ENCODE measurements at places on chromosomes 1 and 21. TPM values are rescaled to one million over a fixed set of nuclear protein-coding genes. Genes with fewer than 3 reads are reported as not detected.

Gene OR6N1
- polyA plus RNA-seq, result not detected

DNA sequence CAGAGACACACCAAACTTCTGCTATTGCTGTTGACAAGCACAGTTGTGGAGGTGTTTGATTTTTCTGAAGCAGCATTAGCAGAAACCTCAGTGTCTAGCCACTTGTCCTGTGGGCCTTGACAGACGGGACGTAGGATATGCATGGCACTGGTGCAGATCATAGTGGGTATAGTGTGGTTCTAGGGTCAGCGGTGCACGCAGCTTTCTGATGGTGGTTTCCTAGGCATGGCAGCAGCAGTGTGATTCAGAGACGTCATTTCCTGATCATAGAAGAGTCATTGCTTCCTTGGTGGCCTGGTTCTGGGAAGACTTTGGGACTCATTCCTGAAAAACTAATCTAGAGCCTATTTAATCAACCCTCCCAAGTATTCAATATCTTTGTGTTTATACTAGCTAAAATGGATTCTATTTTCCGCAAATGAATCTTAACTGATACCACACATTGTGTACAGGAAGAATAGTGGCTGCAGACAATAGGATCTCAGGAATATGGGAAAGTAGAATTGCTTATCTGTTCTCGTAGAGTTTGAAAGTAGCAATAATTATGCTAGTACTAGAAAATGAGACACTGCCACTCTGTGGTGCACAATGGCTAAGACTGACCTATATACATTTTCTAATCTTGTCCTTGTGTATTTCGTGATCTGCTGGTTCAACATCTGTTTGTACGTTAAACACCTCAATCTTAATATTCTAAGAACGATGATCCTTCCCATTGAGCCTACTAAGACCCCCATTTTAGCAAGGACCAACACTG, 2.8 kb upstream of the USP1 start:
- H3K36me3 ChIP-seq, result no peaks in the 10 kb centered on the region
- H3K27me3 ChIP-seq, result no peaks in the 10 kb centered on the region
- H3K4me1 ChIP-seq, result peaks cover 17% of the 10 kb centered on the region

- no peak overlapping the region for H3K4me3 ChIP-seq
- no peaks in the 10 kb centered on the region for H3K36me3 ChIP-seq
- DNase-seq, result no peak
- no peaks in the 10 kb centered on the region for H3K4me1 ChIP-seq
- no peak overlapping the region for H3K27ac ChIP-seq
- H3K27me3 ChIP-seq, result no peaks in the 10 kb centered on the region
Observed at GRCh38 chr1:20138346-20138745, 777 bp upstream of the PLA2G2F start.

Gene KIF2C
- polyA plus RNA-seq, result 0.61 TPM

DNA sequence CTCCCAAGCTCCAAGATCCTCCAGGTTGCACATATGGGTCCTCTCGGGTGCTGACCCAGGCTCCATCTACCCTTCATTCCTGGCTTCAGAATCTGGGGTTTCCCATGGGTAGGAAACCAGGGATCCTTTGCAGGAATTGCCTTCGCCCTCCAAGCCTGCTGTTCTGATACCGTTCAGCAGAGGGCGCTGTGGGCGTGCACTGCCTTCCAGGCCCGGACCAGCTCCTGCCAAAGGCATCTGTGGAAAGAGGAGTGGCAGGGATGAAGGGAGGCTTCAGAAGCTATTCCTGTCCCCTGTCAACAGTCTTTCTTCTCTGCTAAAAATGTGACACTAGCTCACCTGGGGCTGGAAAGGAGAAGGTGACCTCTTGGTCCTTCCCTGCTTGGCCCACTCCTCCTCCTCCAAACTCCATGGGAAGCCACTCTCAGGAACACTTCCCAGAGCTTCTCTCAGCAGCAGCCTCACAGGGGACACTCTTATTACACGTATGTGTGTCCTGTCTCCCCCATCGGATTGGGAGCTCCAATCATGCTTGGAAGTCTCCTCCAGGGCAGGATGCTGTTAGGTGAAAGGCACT, 71.2 kb downstream of the VWA5B1 start:
- no peak for DNase-seq
- no peak overlapping the region for H3K27ac ChIP-seq
- H3K36me3 ChIP-seq, result no peaks in the 10 kb centered on the region
- H3K4me1 ChIP-seq, result no peaks in the 10 kb centered on the region

DNA sequence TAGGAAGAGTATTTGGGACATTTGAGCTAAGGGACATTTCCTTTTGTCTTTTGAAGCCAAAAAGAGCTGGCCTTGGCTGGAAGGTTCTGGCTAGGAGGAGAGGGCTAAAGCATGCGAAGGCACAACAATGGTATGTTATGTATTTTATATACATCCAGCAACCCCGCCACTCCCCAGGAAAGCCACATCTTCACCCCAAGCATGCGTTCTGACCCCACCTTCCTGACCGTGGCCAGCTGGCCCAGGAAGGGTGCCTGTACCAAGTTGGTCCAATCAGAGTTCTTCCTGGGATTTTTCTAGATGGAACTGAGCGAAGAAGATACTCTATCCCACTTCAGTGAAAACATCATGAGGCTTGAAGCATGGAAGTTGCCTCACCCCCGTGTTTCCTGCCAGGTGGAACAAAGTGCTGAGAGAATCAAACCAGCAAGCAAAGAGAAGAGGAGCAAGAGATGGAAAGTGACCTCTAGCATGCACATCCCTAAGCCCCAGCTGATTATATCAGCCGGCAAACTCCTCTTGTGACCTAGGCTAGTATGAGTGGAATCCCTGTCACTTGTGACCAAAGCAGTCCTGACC, 82.7 kb downstream of the BCAR3 start:
- no peak overlapping the region for H3K4me3 ChIP-seq
- H3K27me3 ChIP-seq, result peaks cover 4% of the 10 kb centered on the region
- no peak for DNase-seq
- H3K4me1 ChIP-seq, result no peaks in the 10 kb centered on the region
- no peak overlapping the region for H3K27ac ChIP-seq

DNA sequence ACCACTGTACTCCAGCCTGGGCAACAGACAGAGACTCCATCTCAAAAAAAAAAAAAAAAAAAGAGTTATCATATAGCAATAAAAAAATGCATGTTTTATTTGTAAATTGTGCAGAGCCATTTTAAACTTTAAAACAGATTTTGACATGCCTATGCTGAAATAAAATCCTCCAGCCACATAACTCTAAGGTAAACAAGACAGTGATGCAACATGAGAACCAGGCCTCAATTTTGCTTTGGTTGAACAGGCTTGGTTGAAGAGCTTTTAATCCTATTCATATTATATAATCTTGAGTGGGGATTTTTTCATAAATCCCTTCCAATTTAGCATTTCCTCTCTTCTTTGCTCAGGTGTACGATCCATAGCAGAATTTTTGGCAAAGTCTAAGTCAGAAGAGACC, 26.1 kb downstream of the ARMH1 start:
- no peaks in the 10 kb centered on the region for H3K36me3 ChIP-seq
- DNase-seq, result no peak
- H3K27ac ChIP-seq, result no peak overlapping the region

DNA sequence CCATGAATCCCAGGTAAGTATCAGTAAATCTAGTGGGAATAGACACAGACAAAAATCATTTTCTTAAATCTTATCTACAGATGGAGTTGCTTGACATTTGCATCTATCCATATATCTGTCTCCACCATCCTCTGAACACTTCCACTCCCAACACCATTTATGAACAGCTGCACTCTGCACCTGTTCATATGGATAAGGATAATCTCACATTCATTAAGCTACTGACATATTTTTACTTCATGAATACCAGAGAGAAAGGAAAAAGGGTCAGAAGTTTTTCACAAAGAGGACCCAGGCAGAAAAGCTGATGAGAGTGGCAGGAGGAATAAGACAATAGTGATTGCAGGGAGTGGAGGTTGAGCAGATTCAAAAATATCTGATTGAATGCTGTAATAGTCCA, 222.6 kb downstream of the DNAH14 start:
- H3K36me3 ChIP-seq, result no peaks in the 10 kb centered on the region
- no peak overlapping the region for H3K27ac ChIP-seq
- DNase-seq, result no peak
- no peaks in the 10 kb centered on the region for H3K27me3 ChIP-seq
- no peak overlapping the region for H3K4me3 ChIP-seq
- no peaks in the 10 kb centered on the region for H3K4me1 ChIP-seq

DNA sequence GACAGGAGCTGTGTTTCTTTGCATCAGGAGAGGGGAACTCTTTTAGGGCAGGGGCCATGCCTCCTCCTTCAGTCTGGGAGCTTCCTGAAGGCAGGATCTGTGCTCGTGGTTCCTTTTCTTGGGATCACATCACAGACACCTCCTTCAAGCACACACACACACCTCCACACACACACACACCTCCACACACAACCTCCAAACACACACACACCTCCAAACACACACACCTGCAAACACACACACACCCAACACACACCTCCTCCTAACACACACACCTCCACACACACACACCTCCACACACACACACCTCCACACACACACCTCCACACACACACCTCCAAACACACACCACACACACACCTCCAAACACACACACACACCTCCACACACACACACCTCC, 10.5 kb downstream of the LGR6 start:
- H3K27me3 ChIP-seq, result no peaks in the 10 kb centered on the region
- no peak for DNase-seq
- H3K36me3 ChIP-seq, result no peaks in the 10 kb centered on the region

DNA sequence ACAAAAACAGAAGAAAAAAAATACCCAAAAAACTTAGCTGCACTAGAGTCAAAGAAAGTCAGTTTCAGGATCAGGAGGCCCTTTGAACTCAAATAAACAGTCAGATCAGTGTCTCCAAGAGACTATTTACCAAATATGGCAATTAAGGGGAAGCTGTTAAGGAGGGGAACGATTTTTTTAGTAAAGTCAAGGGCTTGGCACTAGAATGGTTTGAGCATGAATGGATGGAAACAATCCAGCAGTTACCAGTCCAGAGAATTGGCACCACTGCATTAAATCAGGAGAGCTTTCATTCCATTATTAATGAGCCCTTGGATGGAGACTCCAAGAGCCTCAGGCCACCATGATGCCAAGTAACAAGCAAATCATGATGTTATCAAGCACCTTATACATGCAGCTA, 7.2 kb downstream of the TRAPPC3 start:
- no peak for DNase-seq
- H3K36me3 ChIP-seq, result peaks cover 23% of the 10 kb centered on the region
- no peak overlapping the region for H3K27ac ChIP-seq

- no peaks in the 10 kb centered on the region for H3K4me1 ChIP-seq
- no peaks in the 10 kb centered on the region for H3K36me3 ChIP-seq
- H3K27me3 ChIP-seq, result no peaks in the 10 kb centered on the region
- DNase-seq, result no peak
Observed at GRCh38 chr1:7726623-7727022, 44.5 kb upstream of the VAMP3 start.

DNA sequence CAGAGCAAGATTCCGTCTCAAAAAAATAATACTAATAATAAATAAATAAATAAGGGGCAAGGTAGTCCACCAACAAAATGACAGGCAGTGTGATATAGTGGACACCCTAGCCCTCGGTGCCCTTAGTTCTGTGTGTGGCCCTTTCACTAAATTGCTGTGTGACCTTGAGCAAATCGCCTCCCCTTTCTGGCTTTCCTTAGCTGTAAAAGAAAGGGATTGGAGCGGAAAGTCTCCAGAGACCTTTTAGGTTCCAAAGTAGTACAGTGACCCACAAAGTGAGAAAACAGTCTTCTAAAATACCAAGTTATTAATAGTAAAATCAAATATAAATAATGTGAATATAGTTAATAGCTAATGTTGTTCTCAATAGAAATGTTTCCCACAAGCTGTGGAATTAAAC, 7.6 kb downstream of the LMNA start:
- H3K4me1 ChIP-seq, result peaks cover 47% of the 10 kb centered on the region
- H3K4me3 ChIP-seq, result no peak overlapping the region
- H3K36me3 ChIP-seq, result no peaks in the 10 kb centered on the region
- no peak for DNase-seq
- H3K27ac ChIP-seq, result peak overlapping the region; percentile 88
- no peaks in the 10 kb centered on the region for H3K27me3 ChIP-seq

Gene TMEM82
- not detected for polyA plus RNA-seq

Gene CD1B
- not detected for polyA plus RNA-seq

Gene CXADR
- 0.81 TPM for polyA plus RNA-seq

Gene CELF3
- not detected for polyA plus RNA-seq

- DNase-seq, result peak; percentile 26
- peaks cover 68% of the 10 kb centered on the region for H3K4me1 ChIP-seq
- H3K36me3 ChIP-seq, result no peaks in the 10 kb centered on the region
- peak overlapping the region; percentile 81 for H3K27ac ChIP-seq
Observed at GRCh38 chr1:55213151-55213884, 1.8 kb downstream of the USP24 start.

Gene GBP4
- polyA plus RNA-seq, result 48.3 TPM

DNA sequence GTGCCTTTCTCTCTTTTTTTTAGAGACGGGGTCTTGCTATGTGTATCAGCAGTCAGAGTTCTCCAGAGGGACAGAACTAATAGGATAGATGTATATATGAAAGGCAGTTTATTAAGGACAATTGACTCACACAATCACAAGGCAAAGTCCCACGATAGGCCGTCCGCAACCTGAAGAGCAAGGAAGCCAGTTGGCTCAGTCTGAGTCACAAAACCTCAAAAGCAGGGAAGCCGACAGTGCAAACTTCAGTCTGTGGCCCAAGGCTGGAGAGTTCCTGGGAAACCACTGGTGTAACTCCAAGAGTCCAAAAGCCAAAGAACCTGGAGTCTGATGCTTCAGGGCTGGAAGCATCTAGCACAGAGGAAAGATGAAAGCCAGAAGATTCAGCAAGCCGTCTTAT, 16.3 kb upstream of the H3-3A start:
- DNase-seq, result no peak
- no peaks in the 10 kb centered on the region for H3K4me1 ChIP-seq
- H3K27ac ChIP-seq, result no peak overlapping the region

- H3K27me3 ChIP-seq, result no peaks in the 10 kb centered on the region
- no peaks in the 10 kb centered on the region for H3K36me3 ChIP-seq
- H3K4me3 ChIP-seq, result no peak overlapping the region
- no peak overlapping the region for H3K27ac ChIP-seq
Observed at GRCh38 chr1:204217648-204218000, 3.8 kb upstream of the GOLT1A start.

DNA sequence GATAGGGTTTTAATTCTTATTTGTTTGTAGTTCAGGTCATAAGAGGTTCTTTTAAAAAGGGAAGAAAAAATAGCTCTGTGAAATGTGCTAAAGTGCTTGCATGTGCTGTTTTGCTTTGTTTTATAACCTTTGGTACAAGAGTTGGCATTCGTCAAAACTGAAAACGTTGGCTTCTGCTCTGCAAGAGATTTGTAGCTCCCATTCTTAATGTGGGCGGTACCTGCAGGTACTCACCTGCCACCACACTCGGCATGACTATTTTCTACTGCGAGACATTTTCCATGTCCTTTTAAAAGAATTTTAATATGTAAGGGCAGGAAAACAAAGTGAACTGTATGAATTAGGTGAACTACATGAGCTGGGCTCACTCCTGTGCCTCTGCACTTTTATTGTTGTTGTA, 92.6 kb downstream of the ADARB1 start:
- H3K4me3 ChIP-seq, result no peak overlapping the region
- H3K4me1 ChIP-seq, result peaks cover 13% of the 10 kb centered on the region
- DNase-seq, result no peak

Measured in CD8-positive, alpha-beta memory T cell (primary cell).